ENCODE measurements at places on chromosomes 3 and 15.
A peak's percentile ranks its signal among the peaks of the same experiment; 100 is the strongest.

DNA sequence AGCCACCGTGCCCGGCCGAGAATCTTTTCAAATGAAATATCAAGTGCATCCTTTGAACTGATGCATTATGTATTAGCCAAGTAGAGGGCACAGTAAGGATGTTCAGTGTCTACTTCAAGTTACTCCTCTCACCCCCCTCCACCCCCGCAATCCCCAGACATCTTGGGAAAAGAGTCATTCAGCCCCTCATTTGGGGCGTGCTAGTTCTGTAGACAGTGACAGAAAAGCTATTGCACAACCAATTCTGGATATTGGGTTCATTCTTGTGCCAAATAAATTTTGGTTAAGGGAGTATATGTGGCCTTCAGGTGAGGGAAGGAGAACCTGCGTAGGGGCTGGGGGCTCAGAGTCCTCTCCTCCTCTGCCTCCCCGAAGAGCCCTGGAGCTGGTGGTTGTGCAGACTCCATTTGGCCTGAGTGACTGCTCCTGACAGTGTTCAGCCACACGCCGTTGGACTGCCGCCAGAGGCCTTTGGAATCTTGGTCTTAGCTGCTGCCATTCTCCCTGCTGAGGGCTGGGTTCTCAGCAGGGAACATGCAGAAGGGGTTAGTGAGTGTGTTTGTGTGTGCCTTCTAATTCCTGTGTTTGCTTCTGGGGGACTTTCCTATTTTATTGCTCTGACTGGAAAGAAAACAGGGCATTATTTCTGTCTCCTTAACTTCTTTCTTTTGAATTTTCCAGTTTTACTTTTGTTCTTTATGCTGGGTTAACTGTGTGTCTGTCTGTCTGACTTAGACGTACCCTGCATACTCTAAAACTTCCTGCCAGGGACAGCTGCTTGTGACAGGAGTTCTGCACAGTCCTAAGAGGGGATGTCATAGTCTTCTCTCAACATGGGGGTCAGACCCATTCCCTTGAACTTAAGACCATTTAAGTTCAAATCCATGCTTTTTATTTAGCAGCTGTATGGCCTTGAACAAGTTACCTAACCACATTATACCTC lies 21.0 kb downstream of the RARB start:
- no peak for DNase-seq

- no peak for DNase-seq
Measured at GRCh38 chr15:65517866-65518207, 348 bp upstream of the DPP8 start.

DNA sequence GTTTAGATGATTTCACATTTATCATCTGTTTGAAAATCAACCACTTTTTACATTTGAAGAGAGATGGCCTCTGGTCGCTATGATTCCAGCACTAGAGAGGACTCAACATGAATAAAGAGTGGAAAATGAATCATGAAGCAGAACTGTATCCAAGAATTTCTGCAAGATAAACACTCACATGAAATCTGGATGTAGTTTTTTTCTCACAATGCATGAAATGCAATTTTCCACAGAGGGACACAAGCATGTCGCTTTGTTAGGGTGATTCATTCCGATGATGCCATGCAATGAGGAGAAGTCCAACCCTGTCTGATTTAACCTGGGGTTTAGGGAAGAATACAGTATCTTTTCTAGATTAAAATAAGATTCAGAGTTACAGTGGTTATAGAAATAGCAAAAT lies 50.4 kb upstream of the ADCY5 start:
- no peak for DNase-seq

DNA sequence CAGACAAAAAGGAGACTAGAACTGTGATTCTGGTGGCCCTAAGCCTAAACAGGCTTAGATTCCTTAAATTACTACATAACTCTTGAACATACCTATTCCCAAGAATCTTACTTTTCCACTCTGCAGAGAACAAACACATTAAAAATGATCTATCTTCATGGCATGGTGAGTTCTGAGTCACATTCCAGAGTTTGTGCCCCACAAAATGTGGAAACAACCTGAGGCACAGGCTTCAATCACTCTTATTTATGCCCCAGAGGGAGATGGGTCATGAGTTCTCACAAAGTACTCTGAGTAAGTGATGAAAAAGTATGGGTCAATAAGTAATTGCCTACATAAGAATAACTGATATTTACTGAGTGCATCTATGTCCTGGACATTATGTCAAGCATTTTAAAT lies 137.5 kb upstream of the SLC2A2 start:
- DNase-seq: no peak

GRCh38 chr15:73518876-73519733 lies 76.1 kb downstream of the REC114 start:
- no peak for DNase-seq

DNA sequence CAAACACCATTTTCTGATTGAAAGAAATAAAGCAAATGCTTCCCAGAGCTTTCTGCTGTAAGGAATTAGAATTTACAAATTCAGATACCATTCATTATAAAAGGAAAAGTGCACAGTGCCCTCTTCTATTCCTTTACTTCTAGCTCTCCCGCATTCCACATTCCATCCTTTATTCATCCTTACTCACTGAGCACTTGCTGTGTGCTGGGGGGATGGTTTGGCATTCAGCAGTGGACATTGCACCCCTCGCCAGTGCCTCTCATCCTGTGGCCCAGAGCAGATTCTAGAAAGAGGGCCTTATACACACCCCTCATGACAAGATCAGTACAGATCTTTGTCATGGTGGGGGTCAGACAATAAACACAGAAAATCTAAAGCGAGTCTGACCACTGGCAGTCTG lies 73.0 kb downstream of the MGLL start:
- no peak for DNase-seq

- DNase-seq: peak; percentile 21
Measured at GRCh38 chr15:60371175-60372051, 26.4 kb downstream of the ANXA2 start.

DNA sequence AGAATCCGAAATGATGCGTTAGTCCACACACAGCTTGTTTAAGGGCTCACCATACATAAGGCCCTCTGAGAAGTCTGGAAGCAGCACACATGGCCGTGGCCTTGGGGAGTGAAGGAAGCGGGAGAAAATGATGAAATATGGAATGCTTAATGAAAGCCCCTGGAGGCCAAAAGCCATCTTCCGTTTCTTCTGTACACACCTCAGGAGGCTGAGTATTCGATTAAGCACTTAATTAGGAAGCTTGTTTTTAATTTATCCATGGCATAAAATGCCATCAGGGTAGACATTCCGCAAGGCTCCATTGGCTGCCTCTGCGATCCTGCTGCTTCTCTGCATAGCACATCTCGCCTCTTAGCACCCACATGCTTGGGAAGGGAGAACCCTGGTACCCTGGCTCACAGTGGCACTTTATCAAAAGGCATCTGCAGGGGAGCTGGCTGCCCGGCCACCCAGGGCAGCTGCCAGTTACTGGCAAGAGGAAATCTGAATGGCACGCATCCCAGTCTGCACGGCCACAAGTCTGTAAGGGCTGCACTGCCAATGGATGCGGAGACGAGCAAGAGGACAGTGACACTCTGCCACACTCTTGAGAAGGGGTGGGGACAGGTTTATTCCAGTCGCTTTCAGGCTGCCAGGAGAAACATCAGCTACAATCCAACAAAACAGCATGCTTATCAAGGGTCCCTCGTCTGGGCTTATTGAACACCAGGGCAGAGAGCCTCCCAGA lies 356.2 kb downstream of the OCA2 start:
- DNase-seq: no peak

- peak; percentile 49 for DNase-seq
Measured at GRCh38 chr3:157174290-157174648, 14.3 kb upstream of the CCNL1 start.

GRCh38 chr3:127560051-127560787 lies 30.3 kb downstream of the TPRA1 start:
- DNase-seq: no peak

DNA sequence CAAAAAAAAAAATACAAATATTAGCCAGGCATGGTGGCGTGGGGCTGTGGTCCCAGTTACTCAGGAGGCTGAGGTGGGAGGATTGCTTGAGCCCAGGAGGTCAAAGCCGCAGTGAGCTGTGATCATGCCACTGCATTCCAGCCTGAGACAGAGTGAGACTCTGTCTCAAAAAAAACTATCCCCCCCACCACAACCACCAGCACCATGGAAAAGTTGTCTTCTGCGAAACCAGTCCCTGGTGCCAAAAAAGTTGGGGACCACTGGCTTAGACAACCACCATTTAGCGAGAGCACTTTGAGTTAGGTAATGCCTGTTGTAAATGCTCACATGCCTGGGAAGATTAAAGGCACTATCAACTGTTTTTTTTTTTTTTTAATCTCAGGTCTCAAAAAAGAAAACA lies 15.4 kb downstream of the ARHGAP31 start:
- DNase-seq: no peak

DNA sequence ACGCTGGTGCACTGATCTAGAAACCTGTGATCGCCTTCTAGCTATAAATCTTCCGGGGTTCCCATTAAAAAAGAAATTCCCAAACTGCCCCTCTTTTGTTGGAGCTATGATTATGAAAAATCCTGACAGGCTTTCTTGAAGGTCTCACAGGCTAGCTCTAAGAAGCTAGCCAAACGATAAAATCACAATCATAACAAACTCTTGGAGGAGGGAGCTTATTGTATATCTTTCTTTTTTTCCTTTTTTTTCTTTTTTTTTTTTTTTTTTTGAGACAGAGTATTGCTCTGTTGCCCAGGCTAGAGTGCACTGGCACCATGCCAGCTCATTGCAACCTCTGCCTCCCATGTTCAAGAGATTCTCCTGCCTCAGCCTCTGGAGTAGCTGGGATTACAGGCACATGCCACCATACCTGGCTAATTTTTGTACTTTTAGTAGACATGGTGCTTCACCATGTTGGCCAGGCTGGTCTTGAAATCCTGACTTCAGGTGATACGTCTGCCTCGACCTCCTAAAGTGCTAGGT lies 72.0 kb downstream of the MYO1E start:
- no peak for DNase-seq

- peak; percentile 46 for DNase-seq
Measured at GRCh38 chr3:61561374-61562041, at the start of gene PTPRG. Gene PTPRG, plus strand, starts transcription at chr3:61561571. Its CDS starts 717 bp downstream, at chr3:61562288.

DNA sequence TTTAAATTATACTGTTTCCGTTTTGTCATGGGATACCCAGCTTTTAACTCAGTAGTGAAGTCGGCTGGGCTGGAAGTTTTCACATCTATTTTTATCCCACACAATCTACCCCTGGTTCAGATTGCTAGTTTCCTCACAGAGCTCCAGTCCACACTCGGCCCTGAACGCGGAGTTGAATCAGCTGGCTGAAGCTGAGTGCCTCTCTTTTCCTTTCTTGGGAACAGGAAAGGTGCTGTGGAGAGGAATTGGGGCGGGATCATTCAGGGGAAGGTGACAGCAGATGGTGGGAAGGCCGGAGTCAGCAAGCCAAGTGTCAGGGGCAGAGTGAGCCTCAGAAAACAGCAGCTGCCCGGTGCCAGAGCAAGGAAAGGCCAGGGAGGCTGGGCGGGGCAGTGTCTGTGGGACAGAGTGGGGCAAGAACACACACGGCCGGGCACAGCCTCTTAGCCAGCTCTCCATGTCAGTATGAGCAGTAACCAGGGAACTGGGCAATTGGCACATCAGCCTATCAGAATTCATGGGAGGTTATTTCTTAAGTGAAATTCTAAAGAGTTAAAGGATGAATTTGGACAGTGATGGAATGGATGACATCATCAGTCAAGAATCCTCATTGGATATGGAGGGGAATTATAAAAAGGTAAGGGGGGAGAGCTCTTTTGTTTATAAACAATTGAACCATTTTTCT lies 135.7 kb upstream of the IL12A start:
- no peak for DNase-seq

GRCh38 chr15:81813215-81813614 lies 232.6 kb downstream of the MEX3B start:
- no peak for DNase-seq

- DNase-seq: peak; percentile 36
Measured at GRCh38 chr15:90481023-90481422, 48.7 kb upstream of the CRTC3 start.

GRCh38 chr3:73848173-73848906 lies 223.6 kb upstream of the PDZRN3 start:
- DNase-seq: no peak

All from activated CD4-positive, alpha-beta T cell treated with anti-CD3 and anti-CD28 coated beads for 48 hours (primary cell).